HepG2 (cell line): ENCODE measurements at places on chromosomes 5 and 9. TPM values are rescaled to one million over a fixed set of nuclear protein-coding genes. Genes with fewer than 3 reads are reported as not detected.

- no peak for DNase-seq
Observed at GRCh38 chr9:16640649-16641048, 229.8 kb downstream of the BNC2 start.

- no peak for DNase-seq
Observed at GRCh38 chr9:72590824-72591223, 69.4 kb downstream of the TMC1 start.

- no peak for DNase-seq
Observed at GRCh38 chr9:72949244-72949582, 3.6 kb downstream of the ALDH1A1 start.

DNA sequence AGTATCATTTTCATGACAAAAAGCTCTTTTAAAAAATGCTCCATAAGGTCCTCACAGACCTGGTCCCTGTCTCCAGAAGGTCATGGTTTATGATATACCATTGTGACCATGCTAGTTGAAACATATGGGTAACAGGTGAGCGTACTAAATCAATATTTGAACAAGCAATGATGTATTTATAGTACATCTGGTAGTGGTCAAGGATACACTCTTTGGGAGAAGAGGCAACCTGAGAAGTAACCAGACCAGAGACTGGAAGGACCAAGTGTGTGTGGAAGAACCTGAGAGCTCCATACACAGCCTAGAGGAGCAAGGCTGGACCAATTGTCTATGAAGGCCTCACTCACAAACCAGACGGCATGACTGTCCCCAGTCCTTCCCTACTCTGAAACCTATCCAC is 55.1 kb downstream of the LHFPL2 start:
- no peak for DNase-seq

PCDHB10 gene
- total RNA-seq, result not detected in 2 replicates

GRCh38 chr9:77131399-77131798 is 45.9 kb upstream of the VPS13A start:
- DNase-seq, result no peak

ANKRD20A1 gene
- not detected in 2 replicates for total RNA-seq

- DNase-seq, result no peak
Observed at GRCh38 chr9:112408275-112408674, 28.4 kb downstream of the HSDL2 start.

DNA sequence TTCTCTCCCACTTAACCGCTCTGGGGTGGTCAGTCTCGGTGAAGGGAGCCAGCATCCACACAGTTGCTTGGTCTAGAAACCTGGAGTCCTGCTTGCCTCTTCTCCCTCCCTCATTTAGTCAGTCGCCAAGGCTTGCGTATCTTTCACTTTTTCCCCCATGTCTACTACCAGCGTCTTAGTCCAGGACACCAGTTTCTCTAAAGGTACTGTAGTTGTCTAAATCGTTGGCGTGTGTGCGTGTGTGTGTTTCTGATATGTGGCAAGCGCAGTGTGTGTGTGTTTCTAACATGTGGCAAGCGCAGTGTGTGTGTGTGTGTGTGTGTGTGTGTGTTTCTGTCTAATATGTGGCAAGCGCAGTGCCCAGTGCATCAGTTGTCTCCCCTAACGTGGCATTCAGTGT is 641 bp downstream of the ATP6V1G1 start:
- no peak for DNase-seq

GRIA1 gene
- not detected in 2 replicates for total RNA-seq

TAS2R1 gene
- total RNA-seq, result not detected in 2 replicates

PCDHA1 gene
- not detected in 2 replicates for total RNA-seq

DNA sequence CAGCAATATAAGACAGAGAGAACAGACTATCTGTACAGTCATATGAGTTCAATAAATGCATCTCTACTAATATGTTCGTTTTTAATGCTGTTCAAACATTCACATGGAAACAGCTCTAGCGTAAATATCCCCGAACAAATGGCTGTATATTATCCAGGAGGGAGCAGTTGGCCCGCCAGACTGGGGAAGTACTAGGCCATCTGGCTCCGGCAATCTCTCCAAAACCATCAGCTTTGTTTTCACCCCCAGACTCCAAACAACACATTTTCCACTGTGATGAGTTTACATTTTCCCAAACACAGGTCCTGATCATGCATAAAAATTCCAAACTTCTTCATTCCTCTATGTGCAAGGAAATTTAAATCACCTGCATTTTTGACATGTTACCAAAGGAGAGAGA is 8.7 kb downstream of the EBF1 start:
- DNase-seq, result no peak

GRCh38 chr5:151094030-151094851 is 13.4 kb upstream of the TNIP1 start:
- DNase-seq, result no peak

DNA sequence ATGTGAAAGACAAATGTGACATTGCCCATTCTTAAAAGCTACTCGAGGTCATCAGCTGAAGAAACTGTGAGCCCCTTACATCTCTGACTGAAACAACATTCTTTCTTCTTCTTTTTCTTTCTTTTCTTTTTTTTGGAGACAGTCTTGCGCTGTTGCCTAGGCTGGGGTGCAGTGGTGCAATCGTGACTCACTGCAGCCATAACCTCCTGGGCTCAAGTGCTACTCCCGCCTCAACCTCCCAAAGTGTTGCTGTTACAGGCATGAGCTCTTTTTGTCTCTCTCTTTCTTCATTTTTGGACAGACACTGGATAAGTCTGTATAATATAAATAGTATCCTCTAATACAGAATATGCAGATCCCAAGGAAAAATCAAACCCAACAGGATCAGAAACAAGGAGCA is 263.7 kb upstream of the KLF9 start:
- no peak for DNase-seq

PCA3 gene
- total RNA-seq, result not detected in 2 replicates

- peak; percentile 32 for DNase-seq
Observed at GRCh38 chr9:20236676-20237075, 385.6 kb downstream of the MLLT3 start.

- no peak for DNase-seq
Observed at GRCh38 chr9:130870491-130871381, 25.9 kb downstream of the QRFP start.

LCN2 gene
- 0.34 and 0.38 TPM in 2 replicates for total RNA-seq

PCDHGA5 gene
- 0.11 and 0.27 TPM in 2 replicates for total RNA-seq

GRCh38 chr5:124156415-124156996 is 589.9 kb downstream of the ZNF608 start:
- no peak for DNase-seq

AFAP1L1 gene
- 0.38 and 0.66 TPM in 2 replicates for total RNA-seq

- DNase-seq, result no peak
Observed at GRCh38 chr5:118060833-118061232, 927.5 kb downstream of the DTWD2 start.

TSSK1B gene
- not detected in 2 replicates for total RNA-seq

DNA sequence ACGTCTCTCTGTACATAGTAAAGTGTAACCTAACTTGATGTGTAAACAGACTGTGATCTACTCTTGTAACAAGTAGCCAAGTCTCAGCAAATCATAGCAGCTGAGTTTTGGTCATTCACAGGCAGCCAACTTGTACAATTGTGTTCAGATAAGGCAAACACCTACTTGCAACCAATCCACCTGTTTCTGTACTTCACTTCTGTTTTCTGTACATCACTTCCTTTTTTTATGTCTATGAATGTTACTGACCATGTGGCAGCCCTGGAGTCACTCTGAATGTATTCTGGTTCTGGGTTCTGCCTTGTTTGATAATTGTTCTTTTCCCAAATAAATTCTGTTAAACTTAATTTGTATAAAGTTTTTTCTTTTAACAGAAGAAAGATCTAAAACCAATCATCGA is 26.0 kb downstream of the RLN2 start:
- DNase-seq, result no peak

DNA sequence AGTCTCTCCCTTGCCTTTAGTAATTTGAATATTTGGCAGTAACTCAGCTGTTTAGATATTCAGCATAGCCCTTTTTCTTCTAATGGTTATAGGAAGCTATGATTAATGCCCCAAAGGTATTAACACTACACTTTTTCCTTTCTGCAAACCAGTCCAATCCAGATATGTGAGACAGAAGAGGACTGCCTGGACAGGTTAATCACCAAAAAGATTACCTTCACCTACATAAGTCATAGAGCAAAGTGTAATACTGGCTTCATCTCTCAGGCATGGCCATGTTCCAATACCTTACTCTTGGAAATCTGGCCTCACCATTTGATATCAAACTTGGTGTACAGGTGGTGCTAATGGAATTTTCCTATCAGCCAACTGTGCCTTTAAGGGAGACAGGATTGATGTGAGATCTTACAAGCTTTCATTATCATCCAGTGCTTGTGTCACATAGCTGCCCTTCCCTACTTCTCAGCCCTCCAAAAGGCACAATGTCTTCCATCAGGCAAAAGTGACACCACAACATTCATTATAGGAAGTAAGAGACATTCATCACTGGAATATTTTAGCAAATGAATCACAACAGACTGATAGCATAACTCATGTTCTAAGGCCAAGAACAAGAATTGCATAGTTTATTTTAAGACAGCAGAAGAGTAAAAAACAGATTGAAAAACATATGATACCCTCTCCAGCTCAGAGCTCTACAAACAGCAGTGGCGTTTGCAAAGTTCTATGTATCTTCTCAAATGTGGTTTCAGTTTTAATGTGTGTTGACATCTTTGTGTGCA is 91.2 kb upstream of the PAM start:
- DNase-seq, result no peak

DNA sequence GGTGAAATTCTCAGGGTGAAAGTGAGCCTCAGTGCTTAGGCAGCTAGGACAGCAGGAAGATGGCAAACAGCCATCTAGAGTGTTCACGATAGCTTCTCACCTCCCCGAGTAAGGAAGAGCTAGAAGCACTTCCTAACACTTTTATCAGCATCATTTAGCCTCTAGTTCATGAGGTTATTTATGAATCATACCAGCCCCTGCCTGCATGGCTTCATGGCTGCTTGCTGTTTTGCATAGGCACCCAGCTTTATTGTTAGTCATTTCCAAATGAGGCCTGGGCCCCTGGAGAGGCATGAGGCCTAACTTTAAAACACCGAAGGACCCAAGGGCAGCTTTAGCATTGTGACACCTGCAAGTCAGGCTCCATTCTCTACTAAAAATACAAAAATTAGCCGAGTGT is 134.9 kb upstream of the PANK3 start:
- no peak for DNase-seq

TNFSF15 gene
- 0.02 TPM in 1 of 2 replicates, not detected in the other for total RNA-seq

DNA sequence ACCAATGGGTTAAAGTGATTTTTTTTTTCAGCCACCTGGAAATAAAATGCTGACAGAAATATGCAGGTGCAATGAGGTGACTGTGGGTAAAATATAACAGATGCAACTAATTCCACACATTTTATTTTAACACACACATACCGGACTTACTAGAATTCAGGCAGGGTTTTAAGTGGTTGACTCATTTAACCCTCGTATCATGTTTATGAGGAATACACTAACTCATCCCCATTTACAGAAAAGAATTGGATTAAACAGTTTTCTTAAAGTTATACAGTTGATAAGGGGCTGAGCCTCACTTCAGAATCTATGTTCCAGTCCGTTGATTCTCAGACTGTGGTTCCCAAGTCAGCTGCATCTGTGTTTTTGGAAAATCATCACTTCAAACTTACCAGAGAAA is 207.5 kb downstream of the CHSY3 start:
- DNase-seq, result no peak

DNA sequence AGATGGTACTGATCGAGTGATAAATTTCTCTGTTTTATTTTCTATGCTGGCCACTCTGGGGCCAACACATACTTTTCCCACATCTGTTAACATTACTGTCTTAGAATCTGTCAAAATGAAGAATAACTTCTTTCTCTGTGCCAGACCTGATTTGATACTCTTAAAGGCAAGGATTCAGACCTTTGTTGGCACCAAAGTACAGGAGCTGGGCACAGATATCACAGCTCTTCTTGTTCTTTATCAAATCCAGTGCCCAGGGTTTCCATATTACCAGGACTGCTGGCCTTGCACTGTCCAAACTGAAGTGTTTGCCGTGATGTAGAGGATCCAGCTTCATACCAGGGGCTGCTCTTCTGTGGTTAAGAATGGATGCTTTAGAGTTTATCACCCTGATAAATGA is 20.9 kb downstream of the ZNF474 start:
- DNase-seq, result no peak

- DNase-seq, result no peak
Observed at GRCh38 chr9:134043531-134043988, 18.3 kb downstream of the BRD3OS start.

- DNase-seq, result no peak
Observed at GRCh38 chr5:126360467-126360866, 62.7 kb upstream of the GRAMD2B start.

P4HA2 gene
- total RNA-seq, result 16.5 and 37.7 TPM in 2 replicates

DNA sequence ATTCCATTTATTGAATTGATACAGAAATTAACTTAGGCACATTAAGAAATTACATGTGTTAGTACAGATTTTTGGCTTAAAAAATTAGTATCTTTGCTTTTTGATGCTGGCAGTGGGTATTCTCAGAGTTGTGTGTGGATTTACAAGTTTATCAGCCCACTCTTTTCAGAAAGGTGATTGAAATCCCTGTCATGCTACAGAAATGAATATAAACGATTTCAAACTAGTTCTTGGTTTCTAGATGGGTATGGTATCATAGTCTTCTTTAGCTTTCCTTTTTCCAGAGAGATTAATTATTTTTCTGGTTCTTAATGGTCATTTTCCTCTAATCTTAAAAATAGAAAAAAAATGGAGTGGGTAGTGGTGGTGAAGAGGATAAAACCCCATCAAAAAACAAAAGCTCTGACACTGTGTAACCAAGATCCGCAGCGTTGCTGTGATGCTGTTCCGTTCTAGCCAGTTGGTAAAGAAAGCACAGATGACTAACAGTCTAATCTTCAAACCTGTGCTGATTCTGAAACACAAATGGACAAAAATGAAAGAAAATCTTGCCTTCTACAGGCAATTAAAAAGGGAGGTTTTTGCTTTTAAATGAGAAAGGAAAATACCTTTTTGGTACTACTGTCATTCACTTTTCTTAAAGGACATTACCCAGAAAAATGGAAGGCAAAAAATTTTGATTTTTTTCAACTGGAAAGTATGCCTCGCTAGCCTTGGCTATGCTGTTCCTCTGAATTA is 5.2 kb downstream of the LRRTM2 start:
- DNase-seq, result no peak

ANKRD55 gene
- 0.11 and 0.31 TPM in 2 replicates for total RNA-seq

- peak; percentile 74 for DNase-seq
Observed at GRCh38 chr9:6632516-6633183, 12.9 kb downstream of the GLDC start.
